ENCODE measurements at places on chromosomes 6 and 20.

DNA sequence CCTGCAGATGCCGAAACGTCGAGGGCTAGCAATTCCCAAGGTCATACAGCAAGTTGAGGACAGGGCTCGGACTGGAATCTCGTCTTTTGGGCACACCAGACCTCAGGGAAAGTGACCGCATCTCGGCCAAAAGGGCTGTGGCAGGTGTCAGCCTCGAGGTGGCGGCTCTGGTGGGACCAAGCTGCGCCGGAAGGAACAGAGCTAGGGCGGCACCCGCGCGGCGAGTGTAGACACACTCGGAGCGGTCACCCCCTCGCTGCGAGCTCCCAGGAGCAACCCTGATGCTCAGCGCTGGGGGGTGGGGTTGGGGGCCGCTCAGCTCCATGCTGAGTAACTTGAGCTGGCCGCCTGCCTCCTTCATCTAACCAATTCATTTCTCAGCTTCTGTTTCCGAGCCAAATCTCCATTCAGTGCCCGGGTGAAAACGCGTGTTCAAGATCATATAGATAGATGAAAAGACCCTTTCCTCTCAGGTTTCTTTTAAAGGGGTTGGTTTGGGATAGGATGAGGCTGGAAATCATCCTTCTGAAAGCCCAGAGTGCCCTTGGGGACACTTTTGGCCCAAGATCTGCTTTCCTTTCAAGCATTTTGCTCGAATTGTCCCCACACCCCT, 2.2 kb upstream of the TUBB2B start:
- no peak for DNase-seq

DNA sequence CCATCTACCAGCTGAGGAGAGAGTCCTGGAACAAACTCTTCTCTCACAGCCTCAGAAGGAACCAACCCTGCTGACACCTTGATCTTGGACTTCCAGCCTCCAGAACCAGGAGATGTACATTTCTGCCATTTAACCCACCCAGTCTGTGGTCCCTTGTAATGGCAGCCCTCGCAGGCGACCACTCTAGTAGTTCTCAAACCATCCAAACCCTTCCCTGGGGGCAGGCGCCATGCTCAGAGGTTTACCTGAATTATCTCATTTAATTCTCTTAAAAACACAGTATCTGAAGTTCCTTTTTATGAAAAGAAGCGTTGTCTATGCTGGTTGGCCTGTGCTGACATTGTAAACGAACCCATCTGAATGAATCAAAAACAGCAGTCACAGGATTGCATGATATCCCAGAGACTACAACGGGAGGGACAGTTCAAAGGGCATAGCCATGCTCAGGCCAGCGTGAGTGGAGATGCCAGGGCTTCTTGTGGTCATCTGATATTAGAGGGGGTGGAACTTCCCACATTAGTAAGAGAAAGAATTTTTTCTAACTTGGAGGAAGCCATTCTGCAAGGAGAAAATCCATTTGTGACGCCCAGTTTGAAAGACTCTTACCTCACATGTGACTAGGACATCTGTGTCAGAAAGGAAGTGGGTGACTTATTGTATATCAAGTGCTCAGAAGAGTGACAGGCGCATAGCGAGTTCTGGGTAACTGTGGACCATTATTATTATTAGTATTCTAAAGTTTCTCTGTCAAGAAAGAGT, 17.2 kb upstream of the TAGAP start:
- DNase-seq, result no peak

DNA sequence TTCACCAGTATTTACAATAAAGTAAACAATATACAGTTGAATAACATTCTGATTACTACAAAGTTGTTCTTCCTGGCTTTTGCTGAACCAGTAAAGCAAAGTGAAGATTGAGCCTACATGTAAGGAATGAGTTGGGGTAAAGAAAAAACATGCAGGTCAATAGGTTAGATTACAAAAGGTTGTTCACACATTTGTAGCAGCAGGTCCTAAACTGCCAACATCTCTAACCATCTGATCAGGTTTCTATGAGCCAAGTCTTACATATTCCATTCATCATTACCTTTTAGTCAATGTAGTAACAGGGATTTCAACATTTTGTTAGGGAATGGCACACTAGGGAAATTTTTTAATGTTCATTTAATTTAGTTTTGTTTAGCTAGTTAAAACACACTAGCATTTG, 9.3 kb upstream of the CALHM6 start:
- no peak for DNase-seq

GRCh38 chr6:62998022-62998421, 213.2 kb upstream of the FKBP1C start:
- DNase-seq, result no peak

- DNase-seq, result no peak
Measured at GRCh38 chr20:54017846-54018245, 52.5 kb downstream of the BCAS1 start.

- DNase-seq, result peak; percentile 11
Measured at GRCh38 chr6:40852779-40853373, 186.1 kb downstream of the UNC5CL start.

- DNase-seq, result no peak
Measured at GRCh38 chr6:44676246-44676790, 288.8 kb downstream of the CDC5L start.

- DNase-seq, result no peak
Measured at GRCh38 chr20:11378252-11378651, 539.4 kb upstream of the BTBD3 start.

GRCh38 chr6:148529010-148529409, 186.4 kb downstream of the SASH1 start:
- DNase-seq, result no peak

- DNase-seq, result no peak
Measured at GRCh38 chr6:2229039-2229438, 16.4 kb downstream of the GMDS start.

DNA sequence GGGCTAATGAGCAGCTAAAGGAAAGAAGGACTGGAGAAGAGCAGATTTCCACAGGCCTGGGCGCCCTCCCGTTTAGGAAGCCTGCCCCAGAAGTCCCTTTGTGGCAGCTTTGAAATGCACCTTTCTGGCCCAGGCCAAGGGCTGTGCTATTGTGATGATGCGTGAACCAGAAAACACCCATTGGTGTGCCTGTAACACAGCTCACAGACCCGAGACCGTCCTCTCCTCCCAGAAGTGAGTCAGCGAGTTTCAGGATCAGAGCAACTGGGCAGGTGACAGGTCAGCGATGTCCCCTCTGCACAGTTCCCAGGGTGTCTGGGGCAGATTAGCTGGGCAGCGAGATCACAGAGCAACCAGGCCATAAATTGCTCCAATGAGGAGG, 71.9 kb upstream of the SULF2 start:
- no peak for DNase-seq

DNA sequence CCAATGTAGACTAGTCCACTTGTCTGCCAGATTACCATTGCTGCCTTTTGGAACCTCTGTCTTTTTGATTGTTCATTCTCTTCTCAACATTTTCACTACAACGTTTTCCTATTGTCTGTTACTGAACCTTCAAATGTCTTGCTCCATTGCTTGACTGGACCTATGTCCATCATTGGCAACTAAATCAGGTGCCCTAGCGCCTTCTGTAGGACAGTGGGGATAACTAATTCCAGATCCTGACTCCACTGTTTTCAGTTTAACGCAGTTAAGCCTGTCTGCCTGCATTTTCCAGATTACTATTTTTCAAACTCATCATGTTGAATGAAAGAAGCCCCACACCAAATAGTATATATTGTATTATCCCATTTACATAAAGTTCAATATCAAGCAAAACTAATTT, 433.6 kb downstream of the RNF144B start:
- no peak for DNase-seq

DNA sequence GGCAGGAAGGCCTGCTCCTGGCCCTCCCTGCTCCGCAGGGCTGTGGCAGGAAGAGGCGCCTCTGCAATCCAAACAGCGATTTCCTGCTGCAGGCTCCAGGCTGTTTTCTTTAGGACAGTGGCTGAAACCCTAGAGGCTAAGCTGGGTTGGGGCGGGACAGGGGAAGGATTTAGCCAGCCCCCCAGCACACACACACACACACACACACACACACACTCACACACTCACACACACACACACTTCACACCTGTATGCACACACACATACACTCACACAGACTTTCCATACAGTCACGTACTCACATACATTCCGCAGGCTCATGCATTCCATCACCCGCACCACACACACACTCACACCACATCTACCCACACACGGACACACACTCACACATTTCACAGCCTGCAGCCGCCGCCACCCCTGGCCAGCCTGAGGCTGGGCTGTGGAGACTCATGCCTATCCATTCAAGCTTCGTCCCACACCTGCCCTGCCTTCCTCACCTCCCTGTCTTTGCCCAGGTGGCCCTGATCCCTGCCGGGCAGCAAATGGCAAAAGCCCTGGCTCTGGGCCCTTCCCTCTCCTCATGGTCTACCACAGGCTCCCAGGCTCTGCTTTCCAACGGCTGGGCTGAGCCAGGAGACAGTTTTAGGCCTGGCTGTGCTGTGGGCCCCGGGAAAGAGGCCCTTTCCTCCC, 17.9 kb downstream of the MDFI start:
- DNase-seq, result no peak

GRCh38 chr6:125584468-125584939, 164.9 kb upstream of the HEY2 start:
- no peak for DNase-seq

DNA sequence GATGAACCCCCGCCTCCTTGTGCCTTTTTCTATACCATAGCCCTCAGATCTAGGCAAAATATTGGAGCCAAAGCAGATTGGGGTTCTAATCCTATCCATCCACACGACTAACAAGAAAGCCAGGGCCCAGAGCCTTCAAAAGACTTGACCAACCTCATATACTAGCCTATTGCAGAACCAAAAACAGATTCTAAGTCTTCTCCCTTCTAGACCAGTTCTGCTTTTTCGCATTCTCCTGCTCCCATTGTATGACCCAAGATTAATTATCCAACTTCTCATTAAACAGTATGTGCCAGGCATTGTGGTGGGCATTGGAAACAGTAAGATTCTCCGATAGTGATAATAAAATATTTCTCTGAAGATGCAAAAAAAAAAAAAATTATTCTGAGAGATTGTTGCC, 113.7 kb upstream of the JARID2 start:
- DNase-seq, result no peak

DNA sequence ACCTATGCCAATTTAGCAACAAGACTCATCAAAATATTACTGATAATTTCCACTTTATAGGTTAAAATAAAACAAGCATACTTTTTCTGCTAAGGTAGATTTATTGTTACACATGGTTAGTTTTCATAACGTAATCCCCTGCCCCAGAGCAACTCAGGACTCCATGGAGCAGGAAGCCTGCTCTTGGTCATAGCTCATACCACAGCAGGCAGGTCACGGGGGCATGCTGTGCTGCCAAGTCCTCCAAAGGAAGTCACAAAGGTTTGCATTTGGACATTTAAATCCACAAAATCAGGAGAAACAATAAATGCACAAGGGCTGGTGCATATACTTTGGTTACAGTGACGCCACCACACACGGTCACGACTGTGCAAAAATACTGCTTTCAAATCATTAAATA, 12.5 kb downstream of the GZF1 start:
- DNase-seq, result no peak

DNA sequence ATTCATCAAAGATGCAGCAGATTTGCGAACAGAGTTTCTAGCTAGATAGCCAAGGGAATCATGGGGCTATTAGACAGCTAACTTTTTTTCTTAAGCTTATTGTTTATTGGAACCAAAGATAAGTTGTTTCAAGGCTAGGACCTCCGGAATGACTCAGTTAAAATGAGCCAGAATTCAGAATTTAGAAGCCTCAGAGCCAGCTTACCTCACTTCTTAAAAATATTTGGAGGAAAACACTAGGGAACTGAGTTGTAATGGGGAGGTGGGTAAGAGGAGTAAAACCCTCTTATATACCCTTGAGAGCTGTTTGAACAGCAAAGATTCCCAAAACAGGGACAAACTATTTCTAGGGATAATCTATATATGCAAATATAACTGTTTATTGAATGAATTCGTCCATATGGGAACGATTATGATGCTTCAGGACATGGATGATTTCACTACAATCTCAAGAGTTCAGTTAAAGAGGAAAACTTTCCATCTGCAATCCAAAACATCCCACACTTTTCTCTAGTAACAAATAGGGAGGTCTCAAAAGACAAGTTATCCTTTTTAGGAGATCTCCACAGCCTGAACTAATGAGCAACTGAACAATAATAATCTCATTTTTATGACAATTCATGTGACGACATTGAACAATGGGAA, 12.6 kb upstream of the CARMIL1 start:
- DNase-seq, result no peak

GRCh38 chr6:95574811-95575210, 2.5 kb upstream of the MANEA start:
- DNase-seq, result no peak

DNA sequence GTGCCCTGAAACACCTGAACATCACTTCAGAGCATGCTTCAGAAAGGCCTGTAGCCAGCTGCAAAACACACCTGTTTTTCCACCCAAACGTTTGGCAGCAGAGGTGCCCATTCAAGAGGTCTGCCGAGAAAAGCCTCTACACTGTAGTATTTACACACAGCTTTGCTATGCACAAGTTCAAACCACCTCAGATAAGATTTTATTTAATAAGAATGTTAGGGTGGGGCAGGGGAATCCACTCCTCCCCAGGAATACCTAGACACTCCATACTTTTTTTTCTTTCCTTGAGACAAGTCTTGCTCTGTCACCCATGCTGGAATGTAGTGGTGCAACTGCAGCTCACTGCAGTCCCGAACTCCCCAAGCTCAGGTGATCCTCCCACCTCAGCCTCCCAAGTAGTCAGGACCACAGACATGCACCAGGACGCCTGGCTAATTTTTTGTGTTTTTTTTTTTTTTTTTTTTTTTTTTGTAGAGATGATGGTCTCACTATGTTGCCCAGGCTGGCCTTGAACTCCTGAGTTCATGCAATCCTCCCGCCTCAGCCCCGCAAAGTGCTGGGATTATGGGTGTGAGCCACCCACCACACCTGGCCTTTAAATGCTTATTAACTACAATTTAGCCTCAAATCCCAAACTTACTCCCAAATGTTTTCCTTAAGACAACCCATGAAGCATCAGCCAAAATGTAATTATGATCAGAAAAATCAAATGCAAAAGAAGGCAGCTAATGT, 9.7 kb downstream of the MRPL14 start:
- DNase-seq, result no peak

- DNase-seq, result no peak
Measured at GRCh38 chr20:41249411-41250281, 67.9 kb downstream of the ZHX3 start.

- no peak for DNase-seq
Measured at GRCh38 chr6:82877213-82878195, 188.1 kb downstream of the UBE3D start.

DNA sequence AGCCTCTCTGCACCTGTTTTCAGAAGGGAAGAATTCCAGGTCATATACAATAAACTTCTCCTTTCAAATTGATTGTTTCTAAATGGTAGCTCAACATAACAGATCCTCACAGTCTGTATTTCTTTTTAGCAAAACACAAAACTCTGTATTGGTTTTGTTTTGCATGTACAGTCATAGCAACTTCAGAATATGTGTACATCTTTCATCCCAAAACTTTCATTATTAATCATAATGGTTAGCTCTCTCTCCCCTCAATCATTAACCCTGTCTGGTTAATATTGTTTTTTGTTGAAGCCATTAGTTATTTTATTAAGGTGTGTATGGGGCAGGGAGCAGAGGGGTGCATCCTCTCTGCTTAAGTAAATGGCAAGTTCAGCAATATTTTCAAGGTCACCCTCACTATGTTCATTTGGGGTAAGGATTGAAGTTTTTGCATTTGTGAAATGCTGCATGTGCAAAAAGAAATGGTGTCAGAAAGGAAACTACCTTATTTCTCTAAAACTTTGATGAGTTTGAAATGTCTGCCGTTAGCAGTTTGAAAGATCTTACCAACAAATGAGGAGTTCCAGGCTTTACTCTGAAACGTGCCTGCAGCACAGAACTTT, 136.8 kb upstream of the BTBD3 start:
- no peak for DNase-seq
